ENCODE measurements at places on chromosomes 2 and 18. TPM values are rescaled to one million over a fixed set of nuclear protein-coding genes. Genes with fewer than 3 reads are reported as not detected.
A peak's percentile ranks its signal among the peaks of the same experiment; 100 is the strongest.

DNA sequence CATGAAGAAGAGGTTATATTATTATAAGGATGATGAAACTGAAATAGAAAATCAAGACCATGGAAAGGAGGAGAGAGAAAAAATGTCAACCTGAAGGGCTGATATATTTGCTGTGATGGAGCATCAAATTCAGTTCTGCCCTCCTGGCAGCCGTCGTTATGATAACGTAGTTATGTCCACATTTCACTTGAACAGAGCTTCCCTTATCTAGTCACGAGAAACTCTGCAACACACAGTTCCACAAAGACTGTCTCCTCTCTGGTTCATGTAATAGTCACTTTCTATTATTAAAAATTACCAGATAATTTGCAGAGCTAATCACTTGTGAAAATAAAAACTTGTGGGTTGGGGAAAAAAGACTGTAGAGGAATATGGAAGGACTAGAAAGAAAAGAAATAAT is 19.5 kb upstream of the RBMS1 start:
- ATAC-seq: no peak

DIPK1C gene
- total RNA-seq: not detected

DNA sequence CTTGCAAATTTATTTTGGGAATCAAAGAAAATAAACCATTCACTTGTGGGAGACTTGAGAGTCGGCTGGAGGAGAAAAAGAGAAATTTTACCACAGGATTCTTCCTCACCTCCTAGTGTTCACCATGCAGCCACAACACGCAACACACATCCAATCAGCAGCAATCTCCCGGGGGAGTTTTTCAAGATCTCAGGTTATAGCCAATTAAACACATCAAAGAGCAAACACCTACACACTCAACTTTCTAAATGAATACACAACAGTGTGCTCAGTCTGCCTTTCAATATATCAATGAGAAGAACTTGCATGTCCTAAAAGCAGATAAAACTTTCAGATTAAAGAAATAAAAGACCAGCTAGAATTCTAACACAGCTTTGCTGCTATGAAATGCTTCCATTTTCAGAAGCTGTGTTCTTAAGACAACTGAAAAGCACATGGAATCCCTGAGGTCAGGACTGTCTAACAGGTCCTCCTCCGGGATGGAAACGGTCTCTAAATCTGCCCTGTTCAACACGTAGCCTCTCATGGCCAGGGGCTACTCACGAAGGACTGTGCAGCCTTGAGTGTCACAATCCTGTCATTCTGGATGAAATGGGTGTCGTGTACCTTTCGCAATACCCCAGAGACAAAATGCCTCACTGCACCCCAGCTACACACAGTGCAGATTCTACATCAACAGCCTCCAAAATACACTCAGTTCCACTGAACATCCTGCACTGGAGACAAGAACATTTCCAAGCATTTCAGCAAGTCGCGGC is 84.2 kb downstream of the ZNF516 start:
- no peak for ATAC-seq

DNA sequence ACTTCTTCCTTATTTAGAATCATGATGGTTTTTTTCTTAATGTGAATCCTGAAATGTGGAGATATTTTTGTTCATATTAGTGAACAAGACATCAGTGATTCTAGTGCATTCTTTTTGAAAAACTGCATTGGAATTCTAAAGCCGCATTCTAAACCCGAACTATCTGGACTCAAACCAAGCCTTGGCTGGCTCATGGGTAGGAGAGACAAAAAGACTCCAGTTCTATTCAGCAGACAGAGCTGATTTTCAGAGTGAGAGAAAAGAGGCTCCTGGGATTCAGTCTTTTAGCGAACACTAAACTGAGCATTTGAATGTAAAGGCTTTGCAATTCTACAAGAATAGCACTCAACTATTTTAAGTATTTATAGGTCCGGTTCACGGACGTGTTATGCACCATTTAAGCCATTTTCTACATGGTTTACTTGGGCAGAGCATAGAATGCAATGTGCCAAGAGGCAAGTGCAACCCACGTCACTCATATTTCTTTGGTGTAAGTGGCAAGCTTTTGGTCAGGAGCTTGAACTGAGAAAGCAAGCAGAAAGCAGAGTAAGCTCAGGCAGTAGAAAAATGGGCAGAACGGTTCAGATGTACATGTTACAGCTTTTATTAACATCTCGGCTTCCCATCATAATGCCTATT is 227.3 kb upstream of the RAB12 start:
- ATAC-seq: no peak

DNA sequence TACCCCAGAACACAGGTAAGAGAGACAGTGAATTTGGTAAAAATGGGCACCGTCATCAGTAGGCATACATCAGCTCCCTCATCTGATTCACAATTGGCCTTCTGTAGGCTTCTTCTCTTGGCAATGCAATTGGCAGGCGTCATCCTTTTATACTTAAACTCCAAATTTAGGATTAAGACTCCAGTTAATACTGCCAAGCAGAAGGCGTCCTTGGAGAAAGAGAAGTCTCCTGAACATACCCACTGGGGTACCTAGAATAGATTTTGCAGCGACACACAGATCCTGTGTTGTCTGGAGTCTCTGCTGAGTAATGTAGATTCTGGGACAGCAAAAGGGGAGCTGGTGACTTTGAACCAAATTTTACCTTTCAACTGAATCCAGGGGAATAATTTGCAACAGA is 592 bp upstream of the METAP1D start:
- ATAC-seq: peak; percentile 1

DNA sequence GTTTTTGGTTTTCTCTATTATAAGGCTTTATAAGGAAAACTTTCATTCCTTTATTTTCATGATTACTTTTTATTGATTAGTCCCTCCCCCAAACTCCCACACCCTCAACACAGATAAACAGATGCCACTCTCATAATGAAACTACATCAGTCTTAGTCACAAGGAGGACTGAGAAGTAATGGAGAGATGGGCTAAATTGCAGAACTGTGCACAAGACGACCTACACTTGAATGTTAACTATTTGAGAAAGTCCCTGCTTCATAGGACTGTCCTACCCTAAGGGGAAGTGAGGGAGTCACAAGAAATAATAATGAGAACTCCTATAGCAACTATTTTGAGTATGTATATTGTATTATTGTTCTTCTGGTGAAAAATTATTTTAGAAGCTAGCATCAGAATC is 360.8 kb downstream of the RBM43 start:
- no peak for ATAC-seq
